Sciatic nerve (tissue), 2 donors: ENCODE measurements at places on chromosomes 3 and 15. TPM values are rescaled to one million over a fixed set of nuclear protein-coding genes. Genes with fewer than 3 reads are reported as not detected.

- no peak for DNase-seq
These were observed 60.3 kb downstream of the FEM1B start for GRCh38 chr15:68337826-68338225.

The GPX1 gene
- total RNA-seq: 142 TPM

- DNase-seq: no peak
These were observed 132.6 kb upstream of the COL8A1 start for GRCh38 chr3:99505646-99506269.

DNA sequence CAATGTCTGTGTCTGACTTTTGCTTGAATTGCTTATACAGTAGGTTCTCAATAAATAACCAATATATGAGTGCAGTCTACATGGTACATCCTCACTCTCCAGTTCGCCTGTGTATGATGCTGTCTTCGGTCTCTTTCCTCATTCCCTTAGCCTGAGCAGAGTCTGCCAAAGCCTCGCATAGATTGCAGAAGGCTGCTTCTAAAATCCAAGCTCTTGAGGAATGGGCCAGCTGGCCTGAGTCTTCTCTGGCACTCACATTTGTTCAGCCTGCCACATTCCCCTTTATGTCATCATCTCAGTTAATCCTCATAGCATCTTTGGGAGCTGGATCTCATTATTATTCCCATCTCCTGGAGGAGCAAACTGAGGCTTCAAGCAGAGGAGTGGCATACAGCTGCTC lies 27.2 kb upstream of the ADAMTS7 start:
- DNase-seq: no peak

GRCh38 chr3:166223120-166223519 lies 385.9 kb upstream of the BCHE start:
- no peak for DNase-seq

DNA sequence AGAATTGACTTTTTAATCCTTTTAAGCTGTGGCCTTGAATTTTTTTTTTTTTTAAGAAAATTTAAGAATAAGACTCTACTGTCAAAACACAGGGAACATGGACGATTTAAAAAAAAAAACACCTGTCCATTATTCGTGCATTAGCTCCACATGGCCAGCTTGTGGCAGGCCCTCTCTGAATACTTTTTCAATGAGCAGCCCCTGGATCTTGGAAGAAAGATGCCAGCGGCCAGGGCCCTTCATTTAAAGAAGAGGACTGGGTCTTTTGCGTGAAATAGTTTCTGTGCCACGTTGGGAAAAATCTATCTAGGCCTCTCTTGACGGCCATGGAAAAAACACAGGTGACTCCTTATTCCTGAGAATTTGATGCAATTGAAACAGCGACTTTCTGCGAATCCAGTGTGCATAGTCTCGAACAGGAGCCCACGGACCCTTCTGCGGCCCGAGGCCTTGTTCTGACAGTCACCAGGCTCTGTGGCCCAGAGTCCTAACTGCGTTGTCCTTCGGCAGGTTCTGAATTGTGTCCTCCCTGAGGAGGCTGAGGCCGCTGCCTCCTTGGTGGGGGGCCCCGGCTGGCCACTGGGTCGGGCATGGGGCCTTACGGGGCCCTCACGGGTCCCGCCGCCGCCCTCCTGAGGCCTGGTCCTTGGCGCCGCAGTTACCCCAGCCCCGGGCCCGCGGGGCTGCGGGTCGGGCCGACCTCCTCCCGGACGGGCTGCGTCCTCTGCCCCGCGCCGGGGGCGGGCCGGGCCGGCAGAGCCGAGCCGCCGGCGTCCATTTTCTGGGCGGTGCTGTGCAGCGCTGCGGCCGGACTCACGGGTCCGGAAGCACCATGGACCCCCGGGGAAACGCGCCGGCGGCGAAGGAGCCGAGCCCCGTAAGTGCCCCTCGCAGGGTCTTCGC lies 33.5 kb downstream of the ZBTB38 start:
- DNase-seq: peak; percentile 72

- DNase-seq: no peak
These were observed 275.4 kb upstream of the C2CD4B start for GRCh38 chr15:62440362-62441105.

- no peak for DNase-seq
These were observed 27.3 kb downstream of the CCR3 start for GRCh38 chr3:46269556-46269955.
